ENCODE measurements at places on chromosomes 6 and 20.

GRCh38 chr6:46882645-46883044, 39.1 kb downstream of the ADGRF5 start:
- no peak for DNase-seq

DNA sequence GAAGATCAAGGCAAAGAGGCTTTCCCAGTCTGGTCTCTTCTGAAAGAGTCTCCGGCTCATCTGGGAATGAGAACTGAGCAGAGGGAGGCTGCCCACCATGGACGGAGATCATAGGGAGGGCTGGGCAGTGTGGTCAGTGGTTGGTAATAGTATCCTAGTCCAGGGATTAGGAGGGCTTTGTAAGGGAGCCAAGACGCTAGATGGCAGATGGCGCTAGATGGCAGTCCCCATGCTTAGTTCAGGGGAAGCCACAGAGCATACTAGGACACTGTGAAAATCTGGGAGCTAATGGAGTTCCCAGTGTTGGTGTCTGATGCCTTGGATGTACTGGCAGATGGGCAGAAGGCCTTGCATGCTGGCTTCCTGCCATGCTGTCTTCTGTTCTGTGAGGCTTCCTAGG, 21.7 kb upstream of the DAAM2 start:
- no peak for DNase-seq

- peak; percentile 1 for DNase-seq
Measured at GRCh38 chr6:18211338-18211737, 53.0 kb downstream of the DEK start.

GRCh38 chr6:34285448-34286164, 36.8 kb upstream of the SMIM29 start:
- DNase-seq, result no peak

- DNase-seq, result no peak
Measured at GRCh38 chr6:110412360-110412759, 3.0 kb downstream of the DDO start.
